ENCODE measurements at places on chromosomes 12 and 14.
A peak's percentile ranks its signal among the peaks of the same experiment; 100 is the strongest.

DNA sequence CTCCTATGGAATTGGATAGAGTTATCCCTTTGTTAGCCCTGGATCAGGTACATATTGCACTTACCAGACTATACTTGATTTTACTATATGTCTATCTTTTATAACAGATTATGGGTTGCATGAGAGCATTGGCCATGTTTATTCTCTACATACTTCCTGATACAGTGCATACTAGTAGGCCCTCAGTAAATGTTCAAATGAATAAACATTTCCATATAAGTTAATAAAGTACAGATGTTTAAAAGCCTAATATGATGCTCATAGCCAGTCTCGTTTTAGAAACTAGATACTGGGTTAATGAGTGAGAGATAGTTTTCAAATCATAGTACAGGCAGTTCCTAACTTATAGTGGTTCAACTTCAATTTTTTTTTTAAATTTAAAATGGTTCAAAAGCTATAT lies 39.5 kb upstream of the TOMM20L start:
- no peaks in the 10 kb centered on the region for H3K4me1 ChIP-seq
- no peak overlapping the region for H3K27ac ChIP-seq
- H3K4me3 ChIP-seq: no peak overlapping the region
- H3K36me3 ChIP-seq: no peaks in the 10 kb centered on the region
- no peak for DNase-seq

DNA sequence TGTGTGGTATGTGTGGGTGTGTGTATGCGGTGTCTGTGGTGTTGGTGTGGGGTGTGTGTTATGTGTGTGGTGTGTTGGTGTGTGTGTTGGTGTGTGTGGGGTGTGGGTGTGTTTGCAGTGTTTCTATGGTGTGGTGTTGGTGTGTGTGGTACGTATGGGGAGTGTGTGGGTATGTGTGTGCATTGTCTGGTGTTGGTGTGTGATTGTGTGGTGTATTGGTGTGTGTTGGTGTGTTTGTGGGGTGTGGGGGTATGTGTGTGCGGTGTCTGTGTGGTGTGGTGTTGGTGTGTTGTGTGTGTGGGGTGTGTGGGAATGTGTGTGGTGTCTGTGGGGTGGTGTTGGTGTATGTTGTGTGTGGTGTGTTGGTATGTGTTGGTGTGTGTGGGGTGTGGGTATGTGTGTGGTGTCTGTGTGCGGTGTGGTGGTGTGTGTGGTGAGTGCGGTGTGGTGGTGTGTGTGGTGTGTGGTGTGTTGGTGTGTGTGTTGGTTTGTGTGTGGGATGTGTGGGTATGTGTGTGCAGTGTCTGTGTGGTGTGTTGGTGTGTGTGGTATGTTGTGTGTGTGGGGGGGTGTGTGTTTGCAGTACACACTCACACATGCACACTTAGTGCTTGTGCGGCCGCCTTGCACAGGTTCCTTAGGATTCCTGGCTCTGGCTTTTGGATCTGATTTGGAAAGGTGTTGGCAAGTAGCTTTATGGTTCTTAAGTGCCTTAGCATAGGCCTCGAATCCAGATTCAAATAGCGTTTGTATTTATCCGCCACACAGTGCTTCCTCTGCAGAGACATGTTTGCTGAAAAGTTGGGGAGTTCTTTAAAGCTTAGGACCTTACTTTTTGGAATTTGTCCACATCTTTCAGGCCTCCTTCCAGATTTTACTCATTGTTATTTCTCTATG lies 16.4 kb downstream of the MLXIP start:
- H3K36me3 ChIP-seq: no peaks in the 10 kb centered on the region
- no peak overlapping the region for H3K27ac ChIP-seq
- H3K4me3 ChIP-seq: no peak overlapping the region
- peaks cover 4% of the 10 kb centered on the region for H3K4me1 ChIP-seq

DNA sequence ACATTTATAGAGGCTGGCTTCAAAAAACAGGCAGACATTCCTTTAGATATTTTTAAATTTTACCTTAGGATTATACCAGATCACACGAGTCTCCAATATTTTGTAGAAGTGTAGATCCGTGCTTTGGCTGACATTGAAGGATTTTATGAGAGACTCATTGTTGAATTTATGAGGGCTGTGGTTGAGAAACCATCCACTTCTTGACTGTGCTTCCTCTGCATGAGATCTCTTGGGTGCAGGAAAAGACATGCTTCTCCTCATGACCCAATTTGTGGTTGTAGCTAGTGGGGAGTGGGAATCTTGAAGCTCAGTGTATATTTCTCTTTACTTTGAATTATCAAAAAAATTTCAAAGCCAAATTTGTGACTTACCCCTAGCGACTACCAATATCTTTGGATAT lies 36.7 kb upstream of the NKX2-8 start:
- no peaks in the 10 kb centered on the region for H3K36me3 ChIP-seq
- H3K4me1 ChIP-seq: no peaks in the 10 kb centered on the region
- no peak overlapping the region for H3K27ac ChIP-seq
- DNase-seq: no peak

GRCh38 chr14:79698298-79698711 lies 513.0 kb downstream of the DIO2 start:
- no peaks in the 10 kb centered on the region for H3K4me1 ChIP-seq
- DNase-seq: no peak
- no peaks in the 10 kb centered on the region for H3K36me3 ChIP-seq
- H3K27me3 ChIP-seq: no peaks in the 10 kb centered on the region

- no peak overlapping the region for H3K4me3 ChIP-seq
- no peaks in the 10 kb centered on the region for H3K36me3 ChIP-seq
- no peaks in the 10 kb centered on the region for H3K4me1 ChIP-seq
- H3K27ac ChIP-seq: no peak overlapping the region
- no peak for DNase-seq
Observed at GRCh38 chr12:115543269-115543668, 734.2 kb downstream of the MED13L start.

GRCh38 chr12:118013283-118013682 lies 3.2 kb upstream of the RFC5 start:
- H3K27me3 ChIP-seq: no peaks in the 10 kb centered on the region
- H3K36me3 ChIP-seq: no peaks in the 10 kb centered on the region
- H3K4me3 ChIP-seq: no peak overlapping the region
- H3K4me1 ChIP-seq: peaks cover 10% of the 10 kb centered on the region
- H3K27ac ChIP-seq: no peak overlapping the region

DNA sequence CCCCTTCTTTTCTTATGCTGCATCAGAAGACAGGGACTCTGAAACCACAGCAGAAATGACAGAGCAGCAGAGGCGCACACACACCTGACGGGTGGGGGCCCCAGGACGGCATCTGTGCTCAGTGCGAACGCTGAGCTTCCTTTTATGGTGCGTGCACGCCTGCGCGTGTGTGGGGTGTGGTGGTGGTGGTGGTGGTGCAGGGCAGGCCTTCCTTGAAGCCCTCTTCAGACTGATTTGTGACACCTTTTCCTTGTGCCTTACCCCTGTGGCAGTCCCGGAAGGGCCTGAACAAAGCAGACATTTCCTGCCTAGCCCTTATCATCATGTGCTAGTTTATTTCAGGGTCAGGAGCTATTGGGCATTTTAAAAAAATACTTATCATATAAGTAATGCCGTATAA lies 75.7 kb downstream of the TSPAN9 start:
- H3K36me3 ChIP-seq: no peaks in the 10 kb centered on the region
- H3K4me3 ChIP-seq: no peak overlapping the region
- no peaks in the 10 kb centered on the region for H3K27me3 ChIP-seq
- no peak for DNase-seq
- H3K4me1 ChIP-seq: no peaks in the 10 kb centered on the region

DNA sequence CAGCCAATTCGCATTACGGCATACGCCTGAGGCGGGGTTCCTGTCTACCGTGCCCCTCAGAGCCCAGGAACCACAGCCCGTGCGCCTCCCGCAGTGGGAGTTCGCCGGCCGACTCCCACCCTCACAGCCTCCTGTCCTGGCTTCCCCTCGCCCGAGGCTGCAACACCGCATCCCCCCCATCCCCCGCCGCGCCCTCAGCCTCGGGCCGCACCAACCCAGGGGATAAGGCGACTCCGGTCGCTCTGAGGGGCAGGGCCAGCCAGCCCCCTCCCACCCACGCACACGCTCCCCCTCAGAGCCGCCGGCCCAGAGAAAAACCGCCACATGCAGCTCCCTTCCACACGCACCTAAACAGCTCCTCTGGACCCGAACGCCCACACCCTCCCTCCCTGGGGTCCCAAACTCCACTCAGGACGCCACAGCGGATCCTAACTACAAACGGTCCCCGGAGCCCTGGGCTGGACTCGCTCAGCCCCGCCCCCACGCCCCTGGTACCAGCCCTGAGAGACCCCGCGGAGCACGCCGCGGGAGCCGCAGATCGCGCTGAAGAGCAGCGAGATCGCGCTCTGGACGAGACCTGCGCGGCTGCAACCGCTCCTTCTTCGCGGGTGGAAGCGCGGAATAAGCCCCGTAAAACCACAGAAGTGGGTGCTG lies at the start of gene C14orf39:
TSS of gene C14orf39 (minus strand) at position 466 of the 654 bp plus-strand sequence. CDS start 985 bp downstream, outside the sequence.
- H3K27me3 ChIP-seq: no peaks in the 10 kb centered on the region
- H3K36me3 ChIP-seq: no peaks in the 10 kb centered on the region
- H3K4me3 ChIP-seq: no peak within 1 kb of the TSS
- no peaks in the 10 kb centered on the region for H3K4me1 ChIP-seq

GRCh38 chr12:153080-153746 lies 60.7 kb downstream of the SLC6A12 start:
- H3K27ac ChIP-seq: peak overlapping the region; percentile 15
- peak; percentile 83 for DNase-seq
- no peaks in the 10 kb centered on the region for H3K36me3 ChIP-seq
- H3K4me1 ChIP-seq: no peaks in the 10 kb centered on the region
- no peak overlapping the region for H3K4me3 ChIP-seq
- H3K27me3 ChIP-seq: no peaks in the 10 kb centered on the region

DNA sequence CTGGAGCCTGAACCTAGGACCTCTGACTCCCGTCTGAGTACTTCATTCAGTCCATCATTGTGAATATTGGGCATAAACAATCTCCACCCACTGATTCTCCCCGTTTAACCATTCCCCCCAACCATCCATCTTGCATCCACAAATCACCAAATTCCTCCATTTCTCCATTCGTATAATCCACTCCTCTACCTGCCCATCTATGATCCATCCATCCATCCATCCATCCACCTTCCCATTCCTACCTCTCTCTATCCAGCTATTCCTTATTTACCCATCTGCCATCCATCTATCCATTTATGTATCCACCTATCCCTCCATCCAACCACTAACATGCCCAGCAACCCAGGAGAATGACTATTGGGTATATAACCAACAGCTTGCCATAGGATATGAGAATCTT lies 87.5 kb downstream of the CALM1 start:
- H3K36me3 ChIP-seq: no peaks in the 10 kb centered on the region
- no peaks in the 10 kb centered on the region for H3K4me1 ChIP-seq
- no peak for DNase-seq
- no peak overlapping the region for H3K27ac ChIP-seq
- H3K4me3 ChIP-seq: no peak overlapping the region

GRCh38 chr14:74684434-74684833 lies 28.4 kb downstream of the AREL1 start:
- H3K4me1 ChIP-seq: peaks cover 7% of the 10 kb centered on the region
- peak; percentile 51 for DNase-seq
- H3K36me3 ChIP-seq: no peaks in the 10 kb centered on the region
- H3K27me3 ChIP-seq: no peaks in the 10 kb centered on the region
- no peak overlapping the region for H3K27ac ChIP-seq
- no peak overlapping the region for H3K4me3 ChIP-seq

All from Peyer's patch (tissue), 4 donors.